ENCODE measurements at places on chromosomes 11 and 22. TPM values are rescaled to one million over a fixed set of nuclear protein-coding genes. Genes with fewer than 3 reads are reported as not detected.

Gene KDELR3
- total RNA-seq: 6.0 TPM

Gene SLC22A9
- total RNA-seq: not detected

Gene GLB1L3
- not detected for total RNA-seq

Gene RTL10
- total RNA-seq: 6.6 TPM

Gene NCF4
- 5.5 TPM for total RNA-seq

Gene PKDREJ
- total RNA-seq: 0.08 TPM

Gene SYT9
- 0.08 TPM for total RNA-seq

Gene SYT7
- total RNA-seq: 18.9 TPM

Gene PGA3
- total RNA-seq: 0.19 TPM

Gene LGR4
- 13.0 TPM for total RNA-seq

GRCh38 chr11:62439785-62440602, 21.2 kb downstream of the SCGB1A1 start:
- H3K36me3 ChIP-seq: no peaks in the 10 kb centered on the region
- no peak for DNase-seq
- H3K4me1 ChIP-seq: peaks cover 45% of the 10 kb centered on the region
- no peaks in the 10 kb centered on the region for H3K27me3 ChIP-seq

- peak overlapping the region; percentile 77 for H3K27ac ChIP-seq
- no peaks in the 10 kb centered on the region for H3K27me3 ChIP-seq
- peak overlapping the region; percentile 61 for H3K4me3 ChIP-seq
- DNase-seq: peak; percentile 38
- H3K36me3 ChIP-seq: no peaks in the 10 kb centered on the region
Measured at GRCh38 chr11:62445314-62445740, 26.5 kb downstream of the SCGB1A1 start.

- H3K27ac ChIP-seq: peak overlapping the region; percentile 25
- DNase-seq: no peak
- peak overlapping the region; percentile 22 for H3K4me3 ChIP-seq
Measured at GRCh38 chr11:7524462-7525235, 10.8 kb downstream of the PPFIBP2 start.

- peaks cover 15% of the 10 kb centered on the region for H3K4me1 ChIP-seq
- no peaks in the 10 kb centered on the region for H3K36me3 ChIP-seq
- no peak for DNase-seq
Measured at GRCh38 chr22:38338772-38339379, 21.6 kb upstream of the CSNK1E start.

GRCh38 chr11:116420770-116421528, 351.8 kb downstream of the BUD13 start:
- no peaks in the 10 kb centered on the region for H3K36me3 ChIP-seq
- no peak overlapping the region for H3K27ac ChIP-seq
- no peak for DNase-seq
- H3K4me3 ChIP-seq: no peak overlapping the region
- H3K4me1 ChIP-seq: no peaks in the 10 kb centered on the region

- H3K27me3 ChIP-seq: no peaks in the 10 kb centered on the region
- no peak overlapping the region for H3K27ac ChIP-seq
- H3K4me1 ChIP-seq: no peaks in the 10 kb centered on the region
- no peak overlapping the region for H3K4me3 ChIP-seq
- H3K36me3 ChIP-seq: no peaks in the 10 kb centered on the region
Measured at GRCh38 chr11:92272651-92273050, 48.0 kb downstream of the FAT3 start.

DNA sequence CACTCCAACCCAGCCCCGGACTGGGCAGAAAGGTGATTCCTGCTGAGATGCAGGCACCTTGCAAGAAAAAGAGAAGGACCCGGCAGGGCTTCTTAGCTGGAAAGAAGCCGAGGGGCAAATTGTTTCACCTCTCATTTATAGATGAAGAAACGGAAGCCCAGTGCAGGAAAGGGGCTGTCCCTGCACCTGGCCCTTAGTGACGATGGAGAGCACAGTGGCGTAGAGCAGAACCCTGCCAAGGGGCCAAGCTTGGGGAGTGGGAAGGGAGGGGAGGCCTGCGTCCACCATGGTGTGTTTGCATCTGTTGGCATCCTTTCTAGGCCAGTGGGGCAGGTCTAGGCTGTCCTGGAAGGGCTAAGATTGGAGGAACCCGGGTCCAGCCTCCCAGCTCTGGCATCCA, 7.8 kb upstream of the MS4A15 start:
- H3K36me3 ChIP-seq: no peaks in the 10 kb centered on the region

DNA sequence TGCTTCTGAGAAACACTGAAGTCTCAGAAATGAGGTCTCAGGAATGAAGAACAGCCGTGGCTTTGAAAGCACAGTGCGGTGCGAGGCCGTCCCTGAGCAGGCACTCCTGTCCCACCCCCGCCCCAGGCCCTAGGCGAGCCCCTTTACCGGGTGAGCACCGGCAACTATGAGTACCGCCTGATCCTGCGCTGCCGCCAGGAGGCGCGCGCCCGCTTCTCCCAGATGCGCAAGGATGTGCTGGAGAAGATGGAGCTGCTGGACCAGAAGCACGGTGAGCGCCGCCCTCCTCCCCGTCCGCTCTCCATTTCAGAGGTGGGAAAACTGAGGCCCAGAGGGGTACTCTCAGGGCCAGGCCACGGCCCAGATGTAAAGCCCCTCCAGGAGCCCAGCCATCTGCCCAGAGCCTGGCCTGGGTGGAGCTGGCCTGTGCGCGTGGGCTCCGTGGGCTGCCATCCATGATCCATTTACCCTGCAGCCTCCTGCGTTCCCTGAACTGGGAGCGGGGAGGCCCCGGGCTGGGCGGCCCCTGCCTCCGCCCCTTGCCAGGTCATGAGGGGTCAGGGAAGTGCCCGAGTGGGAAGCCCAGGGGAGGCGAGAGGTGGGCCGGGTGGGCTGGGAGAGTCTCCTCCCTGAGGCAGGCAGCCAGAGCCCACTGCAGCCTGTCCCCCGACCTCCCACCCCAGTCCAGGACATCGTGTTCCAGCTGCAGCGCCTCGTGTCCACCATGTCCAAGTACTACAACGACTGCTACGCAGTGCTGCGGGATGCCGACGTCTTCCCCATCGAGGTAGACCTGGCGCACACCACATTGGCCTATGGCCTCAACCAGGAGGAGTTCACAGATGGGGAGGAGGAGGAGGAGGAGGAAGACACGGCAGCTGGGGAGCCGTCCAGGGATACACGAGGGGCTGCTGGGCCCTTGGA, 9.5 kb downstream of the SLC16A8 start:
- DNase-seq: no peak
- no peak overlapping the region for H3K4me3 ChIP-seq
- no peaks in the 10 kb centered on the region for H3K27me3 ChIP-seq
- H3K36me3 ChIP-seq: peaks cover 44% of the 10 kb centered on the region
- no peak overlapping the region for H3K27ac ChIP-seq

DNA sequence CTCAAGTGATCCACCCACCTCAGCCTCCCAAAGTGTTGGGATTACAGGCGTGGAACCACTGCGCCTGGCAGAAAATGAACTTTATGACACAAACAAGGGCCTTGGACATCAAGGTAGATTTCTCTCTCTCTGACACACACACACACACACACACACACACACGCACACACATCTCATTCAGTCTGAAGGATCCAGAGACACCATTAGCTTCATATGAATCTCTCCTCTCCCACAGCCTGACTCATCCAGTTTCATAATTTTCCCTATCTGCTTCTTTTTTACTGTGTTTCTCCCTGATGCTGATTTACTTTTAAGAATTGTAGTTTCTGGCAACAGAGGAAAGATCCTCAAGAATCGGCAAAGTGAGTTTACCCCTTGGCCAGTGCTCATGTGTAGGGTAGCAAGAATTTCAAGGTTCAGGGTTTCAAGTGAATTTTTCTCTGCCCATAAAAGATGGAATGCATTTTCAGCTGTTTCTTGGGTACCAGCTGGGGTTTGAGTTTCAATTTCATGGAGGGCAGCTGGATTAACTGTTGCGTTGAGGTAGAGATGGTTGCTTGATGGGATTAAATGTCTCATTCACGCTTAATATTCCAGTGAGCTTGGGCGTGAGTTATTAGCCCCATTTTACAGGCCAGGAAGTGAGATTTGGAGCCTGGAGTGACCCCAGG, 3.5 kb downstream of the MYO18B start:
- peaks cover 61% of the 10 kb centered on the region for H3K4me1 ChIP-seq
- H3K4me3 ChIP-seq: peak overlapping the region; percentile 71
- no peaks in the 10 kb centered on the region for H3K36me3 ChIP-seq
- no peaks in the 10 kb centered on the region for H3K27me3 ChIP-seq
- no peak for DNase-seq
- peak overlapping the region; percentile 74 for H3K27ac ChIP-seq

DNA sequence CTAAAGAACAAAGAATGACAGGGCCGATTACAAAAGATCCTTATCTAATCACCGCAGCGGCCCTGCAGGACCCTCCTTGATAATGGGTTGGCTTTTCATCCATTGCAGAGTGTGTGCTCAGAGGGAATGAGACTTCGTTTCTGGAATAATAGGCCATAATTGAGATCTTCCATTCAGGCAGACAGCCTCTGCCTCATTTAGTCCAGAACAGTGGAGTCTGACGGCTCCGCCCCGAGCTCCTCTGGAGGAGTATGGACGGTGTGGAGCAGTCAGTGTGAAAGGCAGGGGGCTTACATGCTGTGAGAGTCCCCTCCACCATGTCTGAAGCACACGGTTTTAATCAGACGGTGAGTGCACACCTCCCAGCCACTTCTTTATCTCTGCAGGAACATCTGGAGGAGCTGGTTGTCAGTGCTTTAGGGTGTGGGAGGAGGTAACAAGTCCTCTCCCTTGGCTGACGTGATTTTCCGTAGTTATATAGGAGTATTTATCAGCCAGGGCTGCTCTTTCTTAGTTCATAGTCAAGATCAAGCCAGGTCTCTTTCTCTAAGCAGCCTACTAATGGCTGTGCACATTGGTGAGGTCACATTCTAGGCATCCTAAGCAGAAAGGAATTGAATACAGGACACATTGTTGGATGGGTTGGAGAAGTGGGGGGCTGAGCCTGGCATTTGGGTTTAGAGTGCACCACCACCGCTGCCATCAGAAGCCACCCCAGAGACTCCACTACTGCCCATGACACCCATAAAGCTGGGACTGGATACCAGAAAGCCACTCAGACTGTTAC, 1477.9 kb downstream of the TBC1D22A start:
- H3K27me3 ChIP-seq: peaks cover 84% of the 10 kb centered on the region
- no peak overlapping the region for H3K27ac ChIP-seq
- no peak for DNase-seq
- H3K4me3 ChIP-seq: no peak overlapping the region

DNA sequence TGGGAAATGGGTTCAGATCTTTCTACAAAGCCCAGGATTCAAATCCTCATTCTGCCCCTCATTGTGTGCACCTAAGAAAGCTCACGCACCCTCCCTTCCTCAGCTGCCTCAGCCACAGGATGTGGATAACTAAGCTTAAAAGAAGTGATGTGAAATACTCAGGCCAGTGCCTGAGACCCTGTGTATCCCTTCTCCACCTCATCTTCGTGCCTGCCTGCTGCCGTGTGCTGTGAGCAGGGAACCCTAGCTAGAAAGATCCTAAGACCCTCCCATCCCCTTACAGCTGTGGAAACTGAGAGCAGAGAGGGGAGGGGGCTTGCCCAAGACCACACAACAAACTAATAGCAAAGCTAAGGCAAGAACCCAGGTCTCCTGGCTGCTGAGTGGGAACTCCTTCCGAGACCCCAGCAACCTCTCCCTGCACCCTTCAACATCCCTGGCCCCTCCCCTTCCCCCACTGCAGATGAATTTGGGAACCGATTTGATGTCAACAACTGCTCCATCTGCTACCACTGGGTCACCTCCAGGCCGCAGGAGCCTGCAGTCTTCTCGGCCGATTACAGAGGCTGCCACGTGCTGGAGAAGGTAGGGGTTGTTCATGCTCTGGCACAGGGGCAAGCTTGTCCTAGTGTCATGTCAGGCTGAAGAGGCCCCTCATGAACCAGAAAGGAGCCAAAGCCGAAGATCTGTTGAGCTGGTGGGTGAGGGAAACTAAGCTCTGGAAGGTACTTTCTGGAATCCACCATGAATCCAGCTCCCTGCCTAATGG, 1.5 kb downstream of the ZP1 start:
- no peak overlapping the region for H3K4me3 ChIP-seq
- H3K36me3 ChIP-seq: no peaks in the 10 kb centered on the region
- no peak overlapping the region for H3K27ac ChIP-seq
- H3K27me3 ChIP-seq: no peaks in the 10 kb centered on the region

GRCh38 chr11:85912414-85912813, 57.2 kb downstream of the CCDC83 start:
- peaks cover 10% of the 10 kb centered on the region for H3K27me3 ChIP-seq
- H3K36me3 ChIP-seq: no peaks in the 10 kb centered on the region
- H3K4me3 ChIP-seq: no peak overlapping the region
- H3K27ac ChIP-seq: no peak overlapping the region
- H3K4me1 ChIP-seq: no peaks in the 10 kb centered on the region

DNA sequence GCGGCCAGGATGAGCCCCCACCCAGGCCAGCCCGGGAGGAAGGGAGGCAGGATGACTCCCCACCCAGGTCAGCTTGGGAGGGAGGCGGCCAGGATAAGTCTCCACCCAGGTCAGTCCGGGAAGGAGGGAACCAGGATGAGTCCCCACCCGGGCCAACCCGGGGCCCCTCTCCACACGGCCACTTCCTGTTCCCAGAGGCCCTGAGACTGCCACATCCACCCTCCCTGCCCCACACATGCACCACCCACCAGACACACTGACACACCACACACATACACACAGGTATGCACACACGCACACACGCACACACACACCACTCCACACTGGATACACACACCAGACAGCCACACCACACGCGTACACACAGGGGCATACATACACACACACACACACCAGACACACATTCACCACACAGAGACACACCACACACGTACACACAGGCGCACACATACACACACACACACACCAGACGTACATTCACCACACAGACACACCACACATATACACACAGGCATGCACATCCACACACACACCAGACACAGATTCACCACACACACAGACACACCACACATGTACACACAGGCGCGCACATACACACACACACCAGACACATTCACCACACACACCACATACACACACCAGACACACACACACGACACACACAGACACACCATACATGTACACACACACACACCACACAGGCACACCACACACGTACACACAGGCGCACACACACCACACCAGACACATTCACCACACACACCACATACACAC, 84.9 kb upstream of the PRR5 start:
- H3K27ac ChIP-seq: no peak overlapping the region
- no peak overlapping the region for H3K4me3 ChIP-seq
- peaks cover 19% of the 10 kb centered on the region for H3K4me1 ChIP-seq
- H3K36me3 ChIP-seq: no peaks in the 10 kb centered on the region
- peak; percentile 36 for DNase-seq
- H3K27me3 ChIP-seq: peaks cover 30% of the 10 kb centered on the region
